ENCODE measurements at places on chromosomes 2 and 18. TPM values are rescaled to one million over a fixed set of nuclear protein-coding genes. Genes with fewer than 3 reads are reported as not detected.

ABCG8 gene
- not detected for total RNA-seq

LCT gene
- total RNA-seq = not detected

SERPINB10 gene
- total RNA-seq = not detected

HOXD13 gene
- total RNA-seq = not detected

TXNDC2 gene
- total RNA-seq = not detected

PCGF1 gene
- 20.5 TPM for total RNA-seq

GCG gene
- not detected for total RNA-seq

ACTR3 gene
- total RNA-seq = 120 TPM

COL4A3 gene
- total RNA-seq = 11.0 TPM

UGT1A7 gene
- total RNA-seq = not detected

TOGARAM2 gene
- total RNA-seq = 28.0 TPM

IL37 gene
- total RNA-seq = not detected

ST8SIA3 gene
- not detected for total RNA-seq

TANC1 gene
- 46.5 TPM for total RNA-seq

UGT1A4 gene
- not detected for total RNA-seq

NR4A2 gene
- total RNA-seq = 8.1 TPM

KIF5C gene
- total RNA-seq = 1.1 TPM

RESP18 gene
- not detected for total RNA-seq

MATN3 gene
- 0.23 TPM for total RNA-seq

CYS1 gene
- total RNA-seq = 13.3 TPM

Data from right cardiac atrium (tissue), 5 donors.